ENCODE measurements at places on chromosomes 1 and 21.

DNA sequence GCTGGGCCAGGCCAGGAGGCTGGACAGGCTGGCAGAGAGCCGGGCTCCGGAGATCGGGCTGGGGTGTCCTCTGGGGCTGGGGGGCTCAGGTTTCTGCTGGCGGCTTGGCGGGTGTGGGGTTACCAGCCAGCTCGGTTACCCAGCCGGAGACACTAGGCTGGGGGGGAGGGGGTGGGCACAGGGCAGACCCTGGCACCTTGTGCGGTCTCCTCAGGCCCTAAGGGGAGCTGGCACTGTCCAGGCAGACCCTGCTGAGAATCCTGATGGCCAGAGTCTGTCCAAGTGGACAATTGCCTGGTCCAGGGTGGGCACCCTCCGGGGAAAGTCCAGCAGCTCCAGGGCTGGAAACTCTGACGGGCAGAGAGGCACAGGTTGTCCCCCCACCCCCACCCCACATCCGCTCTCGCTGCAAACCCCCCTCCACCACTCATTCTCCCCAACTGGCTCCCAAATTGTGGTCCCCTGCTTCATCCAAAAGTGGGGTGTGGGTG is 6.7 kb downstream of the ZBTB7B start:
- DNase-seq = no peak

DNA sequence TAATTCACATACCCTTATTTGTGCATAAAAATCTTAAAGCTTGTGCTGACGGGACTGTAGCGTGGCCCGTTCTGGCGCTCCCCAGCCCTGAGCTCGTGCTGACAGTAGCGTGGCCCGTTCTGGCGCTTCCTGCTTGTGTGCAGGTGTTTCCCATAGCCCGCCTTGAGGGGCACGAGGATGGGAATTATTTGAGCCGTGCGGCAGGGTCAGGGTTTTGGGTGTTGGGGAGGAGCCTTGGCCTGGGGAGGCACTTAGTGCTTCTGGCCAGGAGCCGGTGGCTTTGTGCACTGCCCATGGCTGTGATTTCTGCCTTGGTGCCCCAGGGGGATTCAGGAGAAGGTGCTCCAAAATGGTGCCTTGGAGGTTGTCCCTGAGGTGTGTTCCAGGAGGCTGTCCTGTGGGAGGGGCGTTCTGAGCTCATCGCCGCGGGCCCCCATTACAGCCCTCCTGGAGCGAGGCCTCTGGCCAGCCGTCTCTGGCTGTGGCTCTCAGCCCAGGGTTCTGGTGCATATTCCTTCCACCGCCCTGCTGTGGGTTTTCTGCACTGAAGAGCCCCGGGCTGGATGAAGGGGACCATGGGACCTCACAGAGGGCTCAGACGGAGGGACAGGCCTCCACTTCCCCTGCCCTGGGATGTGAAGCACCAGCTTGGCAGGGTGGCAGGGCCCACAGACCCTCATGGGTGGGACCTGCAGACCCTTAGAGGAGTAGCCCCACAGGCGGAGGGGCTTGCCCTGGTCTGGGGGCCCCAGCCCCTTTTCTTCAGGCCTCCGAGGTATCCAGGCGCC is 6.6 kb downstream of the SLX9 start:
- DNase-seq = no peak

GRCh38 chr1:185626344-185626743 is 107.8 kb upstream of the HMCN1 start:
- no peak for DNase-seq

DNA sequence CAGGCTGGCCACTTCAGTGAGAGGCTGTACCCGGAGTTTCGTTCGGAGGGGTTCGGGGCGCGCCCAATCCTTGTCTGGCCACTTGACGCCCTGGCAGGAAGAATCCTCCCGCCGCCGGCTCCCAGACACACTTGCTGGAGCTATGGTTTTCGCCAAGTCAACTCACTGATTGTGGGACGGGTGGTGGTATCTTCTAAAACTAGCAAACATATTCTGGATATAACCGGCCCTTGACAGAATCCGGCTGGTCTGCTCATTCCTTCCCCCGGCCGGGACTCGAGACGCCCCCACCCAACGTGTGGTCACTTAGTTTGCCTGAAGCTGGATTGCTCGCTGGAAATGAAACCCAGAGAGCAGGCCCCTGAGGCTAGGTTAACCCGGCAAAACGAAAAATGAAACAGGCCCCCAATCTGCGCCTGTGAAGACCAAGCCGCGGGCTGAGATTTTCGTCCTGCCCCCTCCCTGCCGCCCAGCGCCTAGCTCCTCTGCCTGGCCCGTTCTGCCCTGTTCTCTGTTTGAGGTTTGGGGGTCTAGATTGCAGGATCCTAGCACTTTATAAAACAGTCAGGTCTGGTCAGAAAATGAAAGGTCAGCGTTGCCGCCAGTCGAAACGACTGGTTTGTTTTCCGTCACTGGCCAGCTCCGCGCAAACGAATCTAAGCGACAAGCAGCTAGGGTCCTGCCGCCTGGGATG is 4.6 kb downstream of the GFI1 start:
- DNase-seq = no peak

DNA sequence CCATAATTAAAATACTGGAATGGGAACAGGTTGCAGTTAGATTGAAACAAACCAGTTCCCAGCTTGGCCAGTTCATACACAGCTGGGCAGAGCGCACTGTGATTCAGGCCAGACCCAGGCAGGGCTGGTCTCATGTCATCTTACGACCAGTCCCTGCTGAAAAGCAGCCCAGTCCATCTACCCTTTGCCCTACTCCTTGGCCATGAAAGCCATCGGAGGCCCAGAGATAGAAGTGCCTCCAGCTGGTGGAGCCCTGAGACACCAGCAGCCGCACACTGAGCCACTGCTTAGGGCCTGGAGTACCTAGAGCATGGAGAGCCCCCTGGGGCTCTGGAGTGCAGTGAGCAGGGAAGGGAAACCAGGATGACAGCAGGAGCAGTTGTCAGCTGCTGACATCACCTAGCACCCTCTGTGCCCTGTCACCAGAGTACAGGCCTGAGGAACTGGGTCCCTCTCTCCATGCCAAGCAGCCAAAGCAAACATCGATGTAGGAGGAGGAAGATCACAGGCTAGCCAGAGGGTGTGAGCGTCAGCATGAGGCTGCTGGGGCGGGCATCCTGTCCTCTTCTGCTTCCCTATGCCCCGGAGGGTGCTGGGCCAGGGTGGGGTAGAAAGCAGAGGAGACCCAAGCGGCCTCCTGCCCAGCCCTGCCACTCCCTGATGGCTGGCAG is 34.2 kb upstream of the TMEM125 start:
- DNase-seq = no peak

- no peak for DNase-seq
Observed at GRCh38 chr1:43569175-43569574, 38.5 kb downstream of the PTPRF start.

DNA sequence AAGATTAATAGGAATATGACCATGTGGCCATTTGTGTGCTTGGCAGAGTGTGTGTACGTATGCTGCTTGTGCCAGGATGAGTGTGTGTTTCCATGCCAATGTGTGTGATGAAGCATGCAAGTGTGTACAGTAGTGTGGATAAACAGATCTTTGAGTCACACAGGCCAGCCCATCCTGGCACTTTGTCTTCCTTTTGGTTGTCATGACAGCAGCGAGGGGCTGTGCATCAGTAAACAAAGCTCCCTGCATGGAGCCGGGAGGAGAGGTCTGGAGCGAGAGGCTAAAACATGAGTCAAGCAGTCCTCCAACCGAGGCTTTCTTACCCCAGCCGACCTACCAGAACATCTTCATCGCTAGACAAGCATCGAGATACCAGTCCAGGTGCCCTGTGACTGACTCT is 221.2 kb downstream of the CACNA1E start:
- no peak for DNase-seq

DNA sequence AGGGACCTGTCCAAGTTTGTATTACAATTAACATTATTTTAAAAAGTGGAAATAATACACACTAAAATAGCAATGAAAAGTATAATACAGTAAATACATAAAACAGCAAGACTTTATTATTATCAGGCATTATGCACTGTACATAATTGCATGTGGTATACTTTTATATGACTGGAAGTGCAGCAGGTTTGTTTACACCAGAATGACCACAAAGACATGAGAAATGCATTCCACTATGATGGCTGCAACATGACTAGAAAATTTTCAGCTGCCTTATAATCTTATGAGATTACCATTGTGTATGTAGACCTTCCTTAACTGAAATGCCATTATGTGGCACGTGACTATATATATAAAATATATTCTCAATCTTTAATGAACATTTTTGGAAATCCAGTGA is 1699.6 kb downstream of the KCNT2 start:
- no peak for DNase-seq

DNA sequence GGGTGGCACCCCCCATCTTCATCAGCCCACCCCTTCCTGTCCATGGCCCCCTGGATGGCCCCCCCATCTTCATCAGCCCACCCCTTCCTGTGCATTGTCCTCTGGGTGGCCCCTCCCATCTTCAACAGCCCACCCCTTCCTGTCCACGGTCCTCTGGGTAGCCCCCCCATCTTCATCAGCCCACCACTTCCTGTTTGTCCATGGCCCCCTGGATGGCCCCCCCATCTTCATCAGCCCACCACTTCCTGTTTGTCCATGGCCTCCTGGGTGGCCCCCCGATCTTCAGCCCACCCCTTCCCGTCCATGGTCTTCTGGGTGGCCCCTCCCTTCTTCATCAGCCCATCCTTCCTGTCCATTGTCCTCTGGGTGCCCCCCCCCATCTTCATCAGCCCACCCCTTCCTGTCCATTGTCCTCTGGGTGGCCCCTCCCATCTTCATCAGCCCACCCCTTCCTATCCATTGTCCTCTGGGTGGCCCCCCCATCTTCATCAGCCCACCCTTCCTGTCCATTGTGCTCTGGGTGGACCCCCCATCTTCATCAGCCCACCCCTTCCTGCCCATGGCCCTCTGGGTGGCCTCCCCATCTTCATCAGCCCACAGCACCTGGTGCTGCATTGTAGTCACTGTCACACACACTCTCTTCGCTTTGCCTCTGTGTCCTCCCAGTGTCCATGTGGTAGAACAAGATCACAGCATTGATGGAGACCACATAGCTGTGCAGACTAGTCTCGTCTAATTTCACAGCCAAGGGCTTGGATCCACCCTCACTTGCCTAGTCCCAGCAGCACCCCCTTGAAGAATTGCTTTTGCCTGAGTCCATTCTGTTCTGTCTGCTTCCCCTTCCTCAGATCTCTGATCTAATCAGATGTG is 95.9 kb downstream of the PCBP3 start:
- DNase-seq = no peak

- DNase-seq = peak; percentile 46
Observed at GRCh38 chr1:39960431-39960958, 5.5 kb downstream of the MFSD2A start.

- DNase-seq = no peak
Observed at GRCh38 chr1:3536420-3537195, 74.7 kb downstream of the MEGF6 start.

- no peak for DNase-seq
Observed at GRCh38 chr1:56908619-56909221, 54.1 kb downstream of the C8A start.

DNA sequence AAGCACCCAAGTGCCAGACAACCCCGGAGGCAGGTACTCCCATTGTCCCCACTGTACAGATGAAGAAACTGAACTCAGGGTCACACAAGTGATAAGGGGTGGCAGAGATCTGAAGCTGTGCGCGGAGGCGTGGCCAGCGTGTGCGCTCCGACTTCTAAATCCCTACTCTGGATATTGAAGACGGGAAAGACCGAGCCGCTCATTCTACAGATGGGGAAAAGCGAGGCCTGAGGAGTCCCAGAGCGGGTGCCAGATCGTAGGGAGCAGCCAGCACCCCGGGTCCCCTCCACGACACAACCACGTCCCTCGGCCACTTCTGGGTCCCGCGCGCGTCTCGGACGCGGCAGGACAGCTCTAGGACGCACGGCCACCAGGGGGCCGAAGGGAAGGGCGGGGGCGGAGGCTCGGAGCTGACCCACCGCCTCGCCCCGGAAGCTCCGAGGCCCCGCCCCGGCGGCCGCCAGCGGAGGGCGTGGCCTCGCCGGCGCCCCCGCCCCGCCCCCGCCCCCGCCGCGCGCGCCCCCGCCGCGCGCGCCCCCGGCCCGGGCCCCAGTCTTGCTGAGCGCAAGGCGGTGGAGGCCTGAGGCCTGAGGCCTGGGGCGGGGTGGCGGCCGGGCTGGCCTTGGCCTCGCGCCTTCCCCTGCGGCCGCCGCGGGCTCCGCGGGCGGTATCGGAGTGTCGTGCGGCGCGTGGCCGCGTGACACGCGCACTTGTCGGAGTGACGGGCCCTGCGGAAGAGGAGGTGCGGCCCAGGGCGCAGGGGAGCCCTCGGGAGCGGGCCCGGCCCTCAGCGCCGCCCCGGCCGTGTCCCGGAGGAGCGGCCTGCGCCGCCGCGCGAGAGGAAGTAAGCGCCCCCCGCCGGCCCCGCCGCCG is at the start of gene H6PD:
Gene H6PD, plus strand, starts transcription at position 552 of the 873 bp plus-strand sequence. CDS start 10,161 bp downstream, outside the sequence.
- DNase-seq = peak; percentile 85

- DNase-seq = no peak
Observed at GRCh38 chr1:233735847-233736246, 121.9 kb downstream of the KCNK1 start.

- DNase-seq = no peak
Observed at GRCh38 chr1:182122913-182123260, 61.4 kb upstream of the ZNF648 start.

DNA sequence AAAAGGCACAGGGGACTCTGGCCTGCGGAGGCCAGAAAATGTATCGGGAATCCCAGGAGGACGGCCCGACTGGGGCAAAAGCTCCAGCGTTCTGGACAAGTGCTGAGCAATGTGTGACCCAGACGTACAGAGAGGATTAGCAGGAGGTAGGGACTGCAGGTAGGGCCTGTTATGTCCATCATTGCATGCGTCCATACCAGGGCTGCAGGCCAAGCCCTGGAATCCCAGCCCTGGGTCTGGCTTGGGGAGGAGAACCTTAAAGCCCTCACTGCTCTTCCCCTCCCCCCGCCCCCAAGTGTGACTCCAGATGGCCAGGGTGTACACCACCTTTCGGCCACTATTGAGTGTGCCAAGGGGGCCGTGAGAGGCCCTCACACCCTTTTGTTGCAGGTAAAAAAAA is 2.0 kb downstream of the RNF207 start:
- no peak for DNase-seq

DNA sequence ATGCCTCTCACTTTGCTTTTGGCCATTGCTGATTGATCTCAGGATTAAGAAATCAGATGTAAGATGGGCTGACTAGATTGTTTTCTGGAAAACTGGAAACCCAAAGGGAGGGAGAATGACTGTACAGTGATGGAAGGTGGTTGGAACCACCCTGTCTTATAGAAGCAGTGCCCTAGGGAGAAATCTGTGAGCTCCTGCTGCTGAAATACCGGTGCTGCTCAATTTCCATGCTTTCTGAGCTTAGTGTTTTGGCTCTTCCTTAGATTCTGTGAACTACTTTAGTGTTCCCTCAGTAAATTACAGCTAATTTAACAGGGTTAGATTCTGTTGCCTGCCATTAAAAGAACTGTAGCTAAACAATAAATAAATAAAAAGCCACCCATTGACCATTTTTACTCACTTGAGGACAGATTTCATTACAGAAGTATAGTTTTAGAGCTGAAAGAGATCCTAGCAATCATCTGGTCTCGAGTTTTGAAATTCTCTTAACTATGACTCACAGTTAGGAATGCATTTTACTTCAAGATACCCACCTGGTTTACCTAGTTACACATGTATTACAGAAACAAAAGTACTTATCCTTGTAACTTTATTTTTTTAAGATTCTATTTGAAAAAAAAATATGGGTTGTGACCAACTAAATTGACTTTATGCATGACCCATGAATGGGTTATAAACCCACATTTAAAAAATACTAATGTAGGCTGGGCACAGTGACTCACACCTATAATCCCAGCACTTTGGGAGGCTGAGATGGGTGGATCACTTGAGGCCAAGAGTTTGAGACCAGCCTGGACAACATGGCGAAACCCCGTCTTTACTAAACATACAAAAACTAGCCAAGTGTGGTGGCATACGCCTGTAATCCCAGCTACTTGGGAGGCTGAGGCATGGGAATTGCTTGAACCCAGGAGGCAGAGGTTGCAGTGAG is 33.2 kb downstream of the CAMSAP2 start:
- DNase-seq = no peak

GRCh38 chr1:21669258-21670058 is at the start of gene RAP1GAP:
RAP1GAP (minus strand) TSS chr1:21669357; CDS start chr1:21620032, 49,325 bp downstream.
- no peak for DNase-seq

All from head of caudate nucleus (tissue), 42 donors.